ENCODE measurements at places on chromosomes 11 and 22. TPM values are rescaled to one million over a fixed set of nuclear protein-coding genes. Genes with fewer than 3 reads are reported as not detected.

DNA sequence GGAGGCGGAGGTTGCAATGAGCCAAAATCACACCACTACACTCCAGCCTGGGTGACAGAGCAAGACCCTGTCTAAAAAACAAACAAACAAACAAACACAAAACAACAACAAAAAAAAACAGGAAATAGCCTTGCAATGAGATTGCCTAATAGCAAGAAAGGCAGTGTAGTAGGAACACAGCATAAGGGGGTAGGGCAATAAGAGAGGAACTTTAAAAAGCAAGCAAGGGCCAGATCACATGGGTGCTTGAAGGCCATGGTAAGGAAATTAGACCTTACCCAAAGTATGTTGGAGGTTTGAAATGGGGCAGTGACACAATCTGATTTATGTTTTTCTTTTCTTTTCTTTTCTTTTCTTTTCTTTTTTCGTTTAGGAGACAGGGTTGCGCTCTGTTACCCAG lies 34.7 kb upstream of the NRIP3 start:
- no peak for DNase-seq

GRCh38 chr11:107473792-107474191 lies 16.2 kb upstream of the CWF19L2 start:
- no peak for DNase-seq

The LRRC74B gene
- total RNA-seq = 3.6 TPM

The OR5AN1 gene
- total RNA-seq = not detected

- peak; percentile 80 for DNase-seq
Observed at GRCh38 chr22:49826603-49827270, 936 bp downstream of the BRD1 start.

DNA sequence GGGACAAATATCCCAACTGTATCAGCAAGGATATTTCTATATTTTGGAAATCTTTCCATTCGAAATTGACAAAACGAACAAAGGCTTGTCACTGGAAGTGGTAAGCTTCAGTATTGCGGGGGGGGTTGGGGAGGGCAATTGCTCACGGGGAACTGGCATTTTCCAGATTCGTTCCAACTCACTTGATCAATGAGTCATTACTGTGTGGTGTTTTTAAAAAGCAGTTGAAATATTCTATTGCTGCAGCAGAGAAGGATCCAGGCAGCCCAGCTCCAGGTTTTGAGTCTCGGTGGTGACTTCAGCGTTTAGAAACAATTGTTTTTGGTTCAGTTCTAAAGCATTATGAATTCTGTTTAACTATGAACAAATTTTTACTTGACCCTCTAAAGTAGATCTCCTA lies 33.8 kb upstream of the FBLN1 start:
- DNase-seq = no peak

Data from lower lobe of right lung (tissue), 2 donors.